ENCODE measurements at places on chromosomes 4 and X. TPM values are rescaled to one million over a fixed set of nuclear protein-coding genes. Genes with fewer than 3 reads are reported as not detected.

Gene NEIL3
- not detected for total RNA-seq

Gene MAGEC2
- total RNA-seq = not detected

Gene GIMD1
- not detected for total RNA-seq

Gene IQSEC2
- 127 TPM for total RNA-seq

Gene BMX
- 0.52 TPM for total RNA-seq

Gene ASB5
- 284 TPM for total RNA-seq

Gene ARX
- total RNA-seq = 5.1 TPM

GRCh38 chr4:38682336-38682735, 18.3 kb downstream of the KLF3 start:
- peaks cover 69% of the 10 kb centered on the region for H3K4me1 ChIP-seq
- H3K4me3 ChIP-seq = no peak overlapping the region
- no peak for DNase-seq
- no peak overlapping the region for H3K27ac ChIP-seq
- H3K36me3 ChIP-seq = no peaks in the 10 kb centered on the region
- H3K27me3 ChIP-seq = no peaks in the 10 kb centered on the region

DNA sequence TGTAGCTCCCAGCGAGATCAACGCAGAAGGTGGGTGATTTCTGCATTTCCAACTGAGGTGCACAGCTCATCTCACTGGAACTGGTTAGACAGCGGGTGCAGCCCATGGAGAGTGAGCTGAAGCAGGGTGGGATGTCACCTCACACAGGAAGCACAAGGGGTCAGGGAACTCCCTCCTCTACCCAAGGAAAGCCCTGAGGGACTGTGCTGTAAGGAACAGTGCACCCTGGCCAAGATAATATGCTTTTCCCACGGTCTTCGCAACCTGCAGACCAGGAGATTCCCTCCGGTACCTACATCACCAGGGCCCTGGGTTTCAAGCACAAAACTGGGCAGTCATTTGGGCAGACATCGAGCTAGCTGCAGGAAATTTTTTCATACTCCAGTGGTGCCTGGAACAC, 216.4 kb upstream of the TET2 start:
- no peaks in the 10 kb centered on the region for H3K36me3 ChIP-seq
- no peak overlapping the region for H3K27ac ChIP-seq
- H3K4me3 ChIP-seq = no peak overlapping the region
- no peak for DNase-seq
- no peaks in the 10 kb centered on the region for H3K27me3 ChIP-seq

DNA sequence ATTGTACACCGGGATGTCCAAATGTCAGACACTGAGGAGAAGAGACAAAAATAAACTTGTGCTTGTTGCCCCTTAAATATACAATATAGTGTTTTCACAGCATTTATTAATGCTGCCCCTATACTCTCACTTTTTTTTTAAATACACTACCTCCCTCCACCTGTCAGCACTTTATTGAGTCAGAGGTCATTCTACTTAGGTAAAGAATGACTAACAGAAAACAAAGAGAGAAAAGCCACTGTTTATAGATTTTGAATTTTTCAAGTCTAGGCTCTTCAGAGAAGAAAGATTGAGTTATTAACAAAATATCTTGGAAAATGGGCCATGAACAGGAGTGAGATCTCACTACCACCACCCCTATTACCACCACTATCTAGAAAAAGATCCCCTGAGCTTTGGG, 58.1 kb downstream of the NIPAL1 start:
- no peak overlapping the region for H3K27ac ChIP-seq
- H3K4me3 ChIP-seq = no peak overlapping the region
- DNase-seq = no peak
- no peaks in the 10 kb centered on the region for H3K4me1 ChIP-seq
- no peaks in the 10 kb centered on the region for H3K27me3 ChIP-seq

DNA sequence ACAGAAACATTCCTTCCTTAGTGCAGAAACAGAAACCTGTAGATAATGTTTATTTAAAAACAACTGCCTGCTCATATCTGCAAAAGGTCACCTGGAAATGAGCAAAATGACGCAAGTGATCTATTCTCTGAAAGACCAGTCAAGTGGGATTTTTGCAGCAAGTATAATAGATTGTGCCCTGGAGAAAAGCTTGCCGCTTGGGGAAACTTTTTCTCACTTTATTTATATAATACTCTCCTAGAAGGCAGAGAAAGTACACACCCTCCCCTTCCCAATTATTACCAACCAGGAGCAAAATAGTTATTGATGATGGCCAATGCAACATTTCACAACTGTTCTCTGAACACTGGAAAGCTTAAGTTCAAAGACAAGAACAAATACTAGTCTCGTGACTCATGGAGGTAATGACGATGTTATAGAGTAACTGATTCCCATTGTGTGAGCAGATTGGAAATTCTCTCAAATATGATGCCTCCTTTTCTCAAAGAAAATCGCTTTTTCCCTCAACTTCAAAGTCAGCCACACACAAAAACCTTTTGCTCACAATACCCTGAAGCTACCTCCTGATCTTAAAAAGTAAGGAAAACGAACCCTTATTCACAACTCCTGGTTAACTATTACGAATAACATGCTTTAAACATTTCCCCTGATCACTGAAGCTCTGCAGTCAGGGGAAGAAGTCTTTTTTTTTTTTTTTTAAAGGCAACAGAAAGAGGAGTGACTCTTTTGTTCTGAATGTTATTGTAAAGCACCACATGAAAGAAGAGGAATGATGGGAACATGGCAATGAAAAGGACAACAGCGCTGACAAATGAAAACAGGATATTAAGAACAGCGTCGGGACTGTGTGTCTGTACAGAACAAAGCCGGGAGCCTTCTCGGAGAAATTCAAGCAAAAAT, 41.0 kb downstream of the MID1 start:
- no peaks in the 10 kb centered on the region for H3K36me3 ChIP-seq
- H3K4me3 ChIP-seq = no peak overlapping the region
- no peak overlapping the region for H3K27ac ChIP-seq

GRCh38 chr4:150082241-150082640, 4.0 kb downstream of the DCLK2 start:
- DNase-seq = no peak
- H3K36me3 ChIP-seq = no peaks in the 10 kb centered on the region
- no peaks in the 10 kb centered on the region for H3K27me3 ChIP-seq
- no peak overlapping the region for H3K27ac ChIP-seq
- no peak overlapping the region for H3K4me3 ChIP-seq

GRCh38 chrX:78037881-78038280, 66.2 kb upstream of the PGK1 start:
- H3K36me3 ChIP-seq = no peaks in the 10 kb centered on the region
- no peak overlapping the region for H3K27ac ChIP-seq
- H3K27me3 ChIP-seq = no peaks in the 10 kb centered on the region
- H3K4me1 ChIP-seq = no peaks in the 10 kb centered on the region
- DNase-seq = no peak

Data from gastrocnemius medialis (tissue), 4 donors.